Choroid plexus epithelial cell (primary cell): ENCODE measurements at places on chromosomes 13 and 19.
A peak's percentile ranks its signal among the peaks of the same experiment; 100 is the strongest.

DNA sequence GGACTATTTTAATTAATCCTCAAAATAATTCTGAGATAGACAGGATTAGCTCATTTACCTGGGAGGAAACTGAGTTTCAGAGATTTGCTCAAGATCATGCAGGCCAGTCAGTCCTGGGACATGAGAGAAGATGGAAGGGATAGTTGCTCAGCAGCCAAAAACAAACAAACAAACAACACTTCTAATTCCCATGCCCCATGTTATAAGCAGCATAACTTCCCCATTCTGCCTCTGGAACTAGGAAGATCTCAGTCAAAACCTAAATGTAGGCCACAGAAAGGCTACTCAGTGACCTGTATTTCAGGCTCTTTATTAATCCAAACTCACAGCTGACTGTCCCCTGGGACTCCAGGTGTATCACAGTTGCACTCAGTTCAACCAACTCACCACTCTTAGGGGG lies 489.2 kb upstream of the NBEA start:
- DNase-seq, result no peak

DNA sequence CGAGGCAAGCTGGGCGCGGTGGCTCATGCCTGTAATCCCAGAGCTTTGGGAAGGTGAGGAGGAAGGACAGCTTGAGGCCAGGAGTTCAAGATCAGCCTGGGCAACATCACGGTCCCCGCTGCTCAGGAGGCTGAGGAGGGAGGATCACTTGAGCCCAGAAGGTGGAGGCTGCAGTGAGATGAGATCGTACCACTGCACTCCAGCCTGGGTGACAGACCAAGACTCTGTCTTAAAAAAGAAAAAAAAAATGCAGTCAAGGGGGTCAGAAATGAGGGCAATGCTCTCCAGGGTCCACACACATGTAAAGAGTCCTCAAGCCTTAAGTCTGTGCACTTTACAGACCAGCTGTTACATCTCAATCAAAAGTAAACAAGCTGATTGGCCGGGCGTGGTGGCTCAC lies 8.5 kb downstream of the R3HDM4 start:
- no peak for DNase-seq

- peak; percentile 65 for DNase-seq
Observed at GRCh38 chr19:18390065-18390907, 4.3 kb downstream of the GDF15 start.

GRCh38 chr13:26457212-26457611 lies 100.3 kb upstream of the WASF3 start:
- DNase-seq, result no peak

GRCh38 chr13:95714142-95714832 lies 37.3 kb downstream of the DNAJC3 start:
- peak; percentile 77 for DNase-seq
